ENCODE measurements at places on chromosomes 6 and 20. TPM values are rescaled to one million over a fixed set of nuclear protein-coding genes. Genes with fewer than 3 reads are reported as not detected.

The UBD gene
- polyA plus RNA-seq: 17.0 TPM

- DNase-seq: no peak
- H3K36me3 ChIP-seq: no peaks in the 10 kb centered on the region
- H3K4me1 ChIP-seq: no peaks in the 10 kb centered on the region
- no peak overlapping the region for H3K27ac ChIP-seq
These were observed 23.3 kb upstream of the CFAP206 start for GRCh38 chr6:87384449-87384848.

- H3K27me3 ChIP-seq: peaks cover 12% of the 10 kb centered on the region
- H3K36me3 ChIP-seq: no peaks in the 10 kb centered on the region
- no peaks in the 10 kb centered on the region for H3K4me1 ChIP-seq
- H3K4me3 ChIP-seq: no peak overlapping the region
These were observed 4.4 kb upstream of the PLCB1 start for GRCh38 chr20:8127553-8128255.

GRCh38 chr6:22468256-22468965 is 101.0 kb upstream of the HDGFL1 start:
- H3K36me3 ChIP-seq: no peaks in the 10 kb centered on the region
- DNase-seq: no peak

DNA sequence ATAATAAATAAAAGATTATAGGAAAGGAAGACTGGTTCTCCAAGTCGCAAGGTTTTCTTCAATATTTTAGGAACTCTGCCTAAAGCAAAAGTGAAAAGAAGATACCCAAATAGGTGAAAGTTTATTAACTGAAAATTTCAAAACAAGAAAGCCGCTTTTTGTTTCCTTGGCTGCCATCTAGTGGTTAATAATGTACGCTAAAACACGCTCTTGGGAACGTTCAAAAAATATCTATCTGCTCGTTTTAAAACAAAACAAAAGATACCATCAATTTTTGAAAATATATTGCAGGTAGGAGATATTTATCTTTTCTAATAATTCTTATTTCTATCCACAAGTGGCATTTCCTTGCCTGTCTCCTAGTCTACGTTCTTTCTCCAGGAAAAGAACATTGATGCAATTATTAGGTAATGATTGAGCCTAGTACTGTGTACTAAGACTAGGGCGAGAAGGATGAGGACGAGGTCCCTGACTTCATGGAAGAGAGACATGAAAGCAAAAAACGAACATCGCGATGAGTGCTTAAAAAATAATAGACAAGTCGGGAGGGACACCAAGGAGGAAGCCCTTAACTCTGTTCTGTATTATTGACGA is 97.2 kb downstream of the SPTLC3 start:
- no peaks in the 10 kb centered on the region for H3K4me1 ChIP-seq
- no peak overlapping the region for H3K27ac ChIP-seq
- no peak overlapping the region for H3K4me3 ChIP-seq
- no peaks in the 10 kb centered on the region for H3K27me3 ChIP-seq

The GNMT gene
- not detected for polyA plus RNA-seq

GRCh38 chr20:9331707-9332435 is 182.5 kb upstream of the LAMP5 start:
- no peaks in the 10 kb centered on the region for H3K36me3 ChIP-seq
- no peaks in the 10 kb centered on the region for H3K27me3 ChIP-seq
- peaks cover 57% of the 10 kb centered on the region for H3K4me1 ChIP-seq
- DNase-seq: no peak

The ZNF318 gene
- 3.5 TPM for polyA plus RNA-seq

DNA sequence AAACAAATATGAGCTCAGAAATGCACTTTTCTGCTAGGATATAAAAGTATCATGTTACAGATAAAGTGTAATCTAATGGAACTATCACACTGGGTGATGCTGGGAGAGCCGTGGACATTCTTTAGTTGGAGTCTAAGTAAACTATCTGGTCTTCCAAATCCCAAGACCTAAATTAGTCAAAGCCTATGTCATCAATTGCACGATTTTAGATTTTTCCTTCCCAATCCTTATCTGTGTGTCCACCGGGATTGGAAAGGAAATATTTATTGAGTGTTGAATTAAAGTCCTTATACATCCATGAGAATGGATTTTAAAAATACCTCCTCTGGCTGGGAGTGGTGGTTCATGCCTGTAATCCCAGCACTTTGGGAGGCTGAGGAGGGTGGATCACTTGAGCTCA is 19.6 kb upstream of the MRAP2 start:
- no peak for DNase-seq
- H3K27me3 ChIP-seq: no peaks in the 10 kb centered on the region
- H3K4me3 ChIP-seq: no peak overlapping the region
- H3K36me3 ChIP-seq: no peaks in the 10 kb centered on the region

- H3K4me1 ChIP-seq: peaks cover 31% of the 10 kb centered on the region
- no peak for DNase-seq
- H3K27me3 ChIP-seq: no peaks in the 10 kb centered on the region
- H3K36me3 ChIP-seq: peaks cover 4% of the 10 kb centered on the region
These were observed 7.5 kb downstream of the ZFAND3 start for GRCh38 chr6:37826993-37827392.

DNA sequence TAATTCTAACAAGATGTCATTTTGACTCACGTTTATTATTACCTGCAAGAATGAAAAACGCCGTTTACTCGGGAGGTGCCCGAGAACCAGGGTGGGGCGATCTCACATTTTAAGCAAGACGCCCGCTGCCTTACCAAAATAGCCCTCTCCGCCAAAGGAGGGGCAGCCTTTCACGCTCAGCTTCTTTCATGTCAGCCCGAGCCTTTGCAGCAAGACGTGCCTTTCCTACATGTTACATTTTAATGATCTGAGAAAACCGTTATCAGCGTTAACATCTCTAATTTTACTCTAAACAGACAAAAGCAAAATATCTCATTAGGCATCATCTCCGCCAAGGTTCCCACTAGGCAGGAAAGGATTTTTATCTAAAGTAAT is 2.0 kb downstream of the BACH2 start:
- H3K36me3 ChIP-seq: no peaks in the 10 kb centered on the region
- H3K4me3 ChIP-seq: peak overlapping the region; percentile 56
- H3K27ac ChIP-seq: no peak overlapping the region
- no peaks in the 10 kb centered on the region for H3K4me1 ChIP-seq
- peaks cover 2% of the 10 kb centered on the region for H3K27me3 ChIP-seq

The KCNK16 gene
- not detected for polyA plus RNA-seq

The NMBR gene
- not detected for polyA plus RNA-seq

DNA sequence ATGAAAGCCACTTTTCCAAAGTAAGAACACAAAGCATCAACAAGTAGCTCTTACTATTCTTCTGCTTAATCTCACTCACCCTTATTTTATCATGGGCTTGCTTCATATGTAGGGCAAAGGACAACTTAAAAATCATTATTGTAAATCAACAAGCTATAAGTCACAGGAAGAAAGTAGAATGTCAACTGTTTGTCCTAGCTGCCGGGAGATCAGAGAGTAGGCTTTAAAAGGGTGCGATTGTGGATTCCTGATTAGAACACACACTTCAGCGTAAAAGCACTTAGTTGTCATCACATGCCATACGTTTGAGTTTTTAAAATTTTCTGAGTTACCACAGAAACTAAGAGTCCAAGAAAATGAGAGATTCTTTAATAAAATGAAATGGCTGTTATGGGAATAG is 44.4 kb upstream of the NHSL1 start:
- H3K4me1 ChIP-seq: no peaks in the 10 kb centered on the region
- peak; percentile 65 for DNase-seq
- H3K36me3 ChIP-seq: no peaks in the 10 kb centered on the region
- no peak overlapping the region for H3K27ac ChIP-seq
- H3K27me3 ChIP-seq: no peaks in the 10 kb centered on the region

DNA sequence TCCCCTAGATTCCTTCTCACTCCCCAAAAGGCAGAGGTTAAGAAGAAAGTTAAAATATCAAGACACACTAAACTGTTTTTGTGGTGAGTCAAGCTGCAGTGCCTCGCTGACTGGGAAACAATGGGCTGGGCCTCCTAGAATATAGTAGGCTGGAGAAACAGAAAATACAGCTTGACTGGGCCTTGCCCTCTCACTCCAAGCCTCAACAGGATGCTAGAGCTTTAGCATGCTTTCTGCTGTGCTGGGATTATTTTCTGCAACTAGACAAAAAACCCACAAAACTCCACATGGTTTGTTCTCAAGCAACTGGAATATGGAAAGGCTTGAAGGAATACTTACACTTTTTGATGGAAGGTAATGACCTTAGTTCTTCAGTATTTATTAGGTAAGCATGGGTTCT is 27.9 kb downstream of the FOXO3 start:
- no peaks in the 10 kb centered on the region for H3K27me3 ChIP-seq
- H3K27ac ChIP-seq: peak overlapping the region; percentile 91
- H3K4me1 ChIP-seq: peaks cover 8% of the 10 kb centered on the region

DNA sequence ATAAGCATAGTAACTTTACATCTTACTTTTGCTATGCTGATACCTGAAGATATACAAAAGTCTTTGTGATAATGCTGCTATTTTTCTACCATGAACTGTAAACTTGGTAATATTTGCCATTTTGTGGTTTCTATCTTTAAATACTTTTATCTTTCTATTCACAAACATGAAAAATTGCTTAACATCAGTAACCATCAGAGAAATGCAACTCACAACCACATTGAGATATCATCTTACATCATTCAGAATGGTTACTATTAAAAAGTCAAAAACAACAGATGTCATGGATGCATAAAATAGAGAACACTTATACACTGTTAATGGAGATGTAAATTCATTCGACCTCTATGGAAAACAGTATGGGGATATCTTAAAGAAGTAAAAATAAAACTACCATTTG is 112.0 kb downstream of the TRDN start:
- DNase-seq: no peak
- no peaks in the 10 kb centered on the region for H3K4me1 ChIP-seq
- H3K27ac ChIP-seq: no peak overlapping the region
- H3K36me3 ChIP-seq: no peaks in the 10 kb centered on the region

The RSPO3 gene
- polyA plus RNA-seq: 1.6 TPM

DNA sequence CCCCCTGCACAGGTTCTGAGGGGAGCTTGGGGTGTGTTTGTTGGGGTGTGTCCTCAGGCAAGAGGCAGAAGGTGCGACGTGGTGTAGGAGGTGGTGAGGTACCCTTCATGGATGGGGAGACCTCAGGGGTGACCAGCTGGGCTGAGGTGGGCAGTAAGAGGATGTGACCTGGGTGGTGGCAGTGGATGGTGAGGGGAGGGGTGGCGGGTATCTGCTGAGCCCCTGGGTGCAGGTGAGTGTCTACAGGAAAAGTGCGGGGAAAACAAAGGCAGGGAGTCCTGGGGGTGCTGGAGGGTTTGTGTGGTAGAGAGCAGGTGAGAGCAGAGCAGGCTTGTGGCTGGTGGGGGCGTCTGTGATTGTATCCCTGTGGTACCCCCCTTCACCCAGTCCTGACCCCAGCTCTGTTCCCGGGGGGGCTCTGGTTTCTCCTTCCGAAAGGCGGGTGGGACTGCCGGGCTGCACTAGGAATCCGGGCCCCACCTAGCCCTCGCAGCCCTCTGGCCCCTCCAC is 631 bp downstream of the RAET1L start:
- no peak overlapping the region for H3K4me3 ChIP-seq
- no peak for DNase-seq
- H3K27ac ChIP-seq: no peak overlapping the region
- peaks cover 10% of the 10 kb centered on the region for H3K4me1 ChIP-seq
- H3K36me3 ChIP-seq: no peaks in the 10 kb centered on the region

GRCh38 chr6:25511376-25511775 is 140.6 kb upstream of the SCGN start:
- H3K27me3 ChIP-seq: no peaks in the 10 kb centered on the region
- H3K4me1 ChIP-seq: no peaks in the 10 kb centered on the region
- H3K27ac ChIP-seq: no peak overlapping the region

The SRSF12 gene
- polyA plus RNA-seq: not detected

DNA sequence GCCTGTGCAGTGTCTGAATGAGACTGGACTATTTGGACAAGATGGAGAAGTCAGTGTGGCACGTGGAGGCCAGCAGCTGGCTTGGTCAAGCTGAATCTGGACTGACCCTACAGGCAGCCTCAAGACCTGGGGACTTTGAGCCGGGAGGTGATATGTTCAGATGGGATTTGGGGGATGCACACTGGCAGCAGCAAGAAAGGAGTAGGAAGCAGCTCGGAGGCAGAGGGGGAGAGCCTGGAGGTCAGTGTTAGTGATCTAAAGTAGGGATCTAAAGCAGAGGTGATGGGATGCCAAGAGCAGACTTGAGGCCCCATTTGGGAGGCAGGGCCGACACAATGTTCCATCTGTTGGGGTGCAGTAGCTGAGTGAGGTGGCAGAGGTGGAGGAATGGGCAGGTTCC is 2.8 kb downstream of the MAPK13 start:
- H3K27me3 ChIP-seq: no peaks in the 10 kb centered on the region
- no peak for DNase-seq
- H3K27ac ChIP-seq: no peak overlapping the region
- H3K36me3 ChIP-seq: peaks cover 9% of the 10 kb centered on the region
- peaks cover 4% of the 10 kb centered on the region for H3K4me1 ChIP-seq

DNA sequence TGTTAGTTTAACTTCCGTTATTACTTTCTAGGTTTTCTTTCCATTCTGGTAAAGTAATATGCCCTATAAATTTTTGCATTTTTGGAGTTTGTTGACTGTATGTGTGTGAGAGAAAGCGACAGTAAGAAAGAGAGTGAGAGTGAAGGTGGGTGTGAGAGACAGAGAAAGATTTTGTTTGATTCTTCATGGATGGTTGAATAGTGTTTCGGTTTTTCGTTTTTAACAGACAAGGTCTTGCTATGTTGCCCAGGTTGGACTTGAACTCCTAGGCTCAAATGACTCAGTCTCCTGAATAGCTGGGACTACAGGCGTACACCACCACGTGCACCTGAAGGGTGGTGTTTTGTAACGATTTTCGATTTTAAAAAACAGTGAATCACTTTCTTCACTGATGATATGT is 329.1 kb upstream of the RUNX2 start:
- no peak overlapping the region for H3K27ac ChIP-seq
- H3K36me3 ChIP-seq: no peaks in the 10 kb centered on the region
- no peak for DNase-seq
- no peaks in the 10 kb centered on the region for H3K4me1 ChIP-seq

The FAM209B gene
- 1.9 TPM for polyA plus RNA-seq

GRCh38 chr20:33568378-33568777 is 78.5 kb downstream of the CBFA2T2 start:
- no peak overlapping the region for H3K4me3 ChIP-seq
- no peaks in the 10 kb centered on the region for H3K36me3 ChIP-seq
- DNase-seq: peak; percentile 32
- no peaks in the 10 kb centered on the region for H3K27me3 ChIP-seq
- H3K4me1 ChIP-seq: peaks cover 3% of the 10 kb centered on the region

The GPR63 gene
- under 0.01 TPM for polyA plus RNA-seq

DNA sequence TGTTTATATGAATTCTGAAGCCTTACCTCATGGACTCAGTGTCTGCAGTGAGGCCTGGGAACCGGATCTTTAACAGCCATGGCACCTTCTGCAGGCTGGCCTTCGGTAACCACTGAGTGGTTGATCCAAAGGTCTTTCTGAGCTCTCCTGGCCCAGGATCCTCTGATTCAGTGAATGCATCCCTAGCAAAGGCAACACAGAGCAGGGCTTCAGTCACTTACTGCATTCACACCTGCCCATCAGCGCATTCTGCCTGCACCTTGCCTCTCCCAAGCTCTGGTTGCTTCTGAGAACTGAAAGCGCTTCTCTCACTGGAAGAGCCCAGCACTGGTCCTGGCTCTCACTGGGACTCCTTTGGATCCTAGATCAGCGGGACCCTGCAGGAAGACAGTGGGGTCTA is 8.4 kb upstream of the CST9 start:
- H3K27ac ChIP-seq: no peak overlapping the region
- H3K36me3 ChIP-seq: no peaks in the 10 kb centered on the region
- H3K4me3 ChIP-seq: no peak overlapping the region
- no peaks in the 10 kb centered on the region for H3K4me1 ChIP-seq
- DNase-seq: no peak

GRCh38 chr20:10671919-10672623 is 1.7 kb downstream of the JAG1 start:
- no peaks in the 10 kb centered on the region for H3K36me3 ChIP-seq
- H3K4me3 ChIP-seq: peak overlapping the region; percentile 85
- H3K27ac ChIP-seq: peak overlapping the region; percentile 98
- peak; percentile 73 for DNase-seq

Measured in small intestine (tissue), 16 donors.